ENCODE measurements at places on chromosomes 4 and X. TPM values are rescaled to one million over a fixed set of nuclear protein-coding genes. Genes with fewer than 3 reads are reported as not detected.

CTAG2 gene
- not detected for total RNA-seq

DNA sequence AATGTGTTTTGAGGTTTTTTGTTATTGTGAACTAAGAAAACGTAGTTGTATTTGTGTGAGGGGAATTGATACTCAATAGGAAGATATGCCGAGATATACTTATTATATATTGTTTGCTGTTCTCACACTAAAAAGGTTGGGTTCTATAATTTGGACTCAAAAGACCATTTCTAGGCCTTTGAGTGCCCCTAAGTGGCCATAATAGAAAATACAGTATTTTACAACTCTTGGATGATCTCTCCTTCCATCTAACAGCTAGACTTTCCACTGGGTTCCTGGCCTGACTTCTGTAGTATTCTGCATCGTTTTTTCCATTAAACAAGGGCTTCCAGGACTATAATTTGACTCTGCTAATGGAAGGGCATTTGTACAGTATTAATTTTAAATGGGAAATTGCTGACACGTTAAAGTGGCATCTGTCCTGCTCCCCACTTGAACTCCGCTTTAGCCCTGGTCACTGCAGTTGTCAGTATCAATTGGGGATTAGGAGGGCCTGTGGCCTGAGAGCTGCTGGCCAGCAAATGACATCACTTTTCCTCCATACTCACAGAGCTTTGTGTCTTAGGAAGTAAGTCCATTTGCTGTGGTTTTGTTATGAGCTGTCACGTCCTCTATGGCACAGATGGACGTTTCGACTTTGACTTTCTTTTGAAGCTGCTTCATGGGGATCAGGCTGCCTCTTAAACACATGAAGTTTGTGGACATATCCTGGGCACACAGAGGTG lies 176.9 kb downstream of the SLIT2 start:
- DNase-seq, result no peak

- DNase-seq, result no peak
Observed at GRCh38 chr4:92862509-92862908, 558.7 kb downstream of the GRID2 start.

GRCh38 chr4:184288451-184289178 lies 70.9 kb upstream of the ENPP6 start:
- peak; percentile 69 for DNase-seq

GRCh38 chr4:8410641-8411271 lies 29.8 kb downstream of the ACOX3 start:
- no peak for DNase-seq

- no peak for DNase-seq
Observed at GRCh38 chrX:30777575-30777974, 111.5 kb downstream of the TAB3 start.
